ENCODE measurements at places on chromosomes 16 and 17. TPM values are rescaled to one million over a fixed set of nuclear protein-coding genes. Genes with fewer than 3 reads are reported as not detected.

DNA sequence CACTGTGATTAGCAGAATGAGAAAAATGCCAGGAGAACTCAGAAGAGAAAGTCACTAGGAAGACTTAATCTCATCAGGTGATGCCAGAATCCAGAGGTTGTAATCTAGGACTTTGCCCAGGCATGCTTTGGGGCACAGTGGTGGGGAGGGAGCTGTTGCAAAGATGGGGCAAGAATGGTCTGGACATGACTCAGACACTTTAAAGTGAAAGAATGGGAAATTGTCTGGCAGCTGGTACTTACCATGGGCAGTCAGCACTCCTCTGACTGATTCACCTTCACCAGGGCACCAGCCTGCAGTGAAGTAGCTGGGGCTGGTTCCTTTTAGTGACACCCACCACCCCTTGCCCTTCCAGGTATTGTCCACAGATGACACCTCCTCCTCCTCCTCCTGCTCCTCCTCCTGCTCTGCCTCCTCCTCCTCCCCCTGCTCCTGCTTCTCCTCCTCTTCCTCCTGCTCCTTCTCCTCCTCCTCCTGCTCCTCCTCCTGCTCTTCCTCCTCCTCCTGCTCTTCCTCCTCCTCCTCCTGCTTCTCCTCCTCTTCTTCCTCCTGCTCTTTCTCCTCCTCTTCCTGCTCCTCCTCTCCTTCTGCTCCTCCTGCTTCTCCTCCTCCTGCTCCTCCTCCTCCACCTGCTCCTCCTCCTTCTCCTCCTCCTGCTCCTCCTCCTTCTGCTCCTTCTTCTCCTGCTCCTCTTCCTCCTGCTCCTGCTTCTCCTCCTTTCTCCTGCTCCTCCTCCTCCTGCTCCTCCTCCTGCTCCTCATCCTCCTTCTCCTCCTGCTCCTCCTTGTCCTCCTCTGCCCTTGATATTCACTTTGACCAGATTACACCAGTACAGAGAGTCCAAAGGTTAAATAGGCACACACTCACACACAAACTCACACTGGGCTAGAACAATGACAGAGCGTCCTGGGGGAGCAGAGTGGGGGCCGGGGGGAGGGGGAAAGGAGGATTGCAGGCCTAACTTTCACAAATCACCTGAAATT, at the start of gene CHD9NB:
Gene CHD9NB, minus strand, starts transcription at position 379 of the 983 bp plus-strand sequence. CDS start 8,739 bp downstream, outside the sequence.
- no peak for DNase-seq

- DNase-seq = no peak
Observed at GRCh38 chr17:12627781-12628451, 37.8 kb upstream of the MYOCD start.

TLCD2 gene
- 7.0 TPM for total RNA-seq

- DNase-seq = no peak
Observed at GRCh38 chr17:3981455-3981854, 17.2 kb upstream of the ATP2A3 start.

BRICD5 gene
- 8.7 TPM for total RNA-seq

DNA sequence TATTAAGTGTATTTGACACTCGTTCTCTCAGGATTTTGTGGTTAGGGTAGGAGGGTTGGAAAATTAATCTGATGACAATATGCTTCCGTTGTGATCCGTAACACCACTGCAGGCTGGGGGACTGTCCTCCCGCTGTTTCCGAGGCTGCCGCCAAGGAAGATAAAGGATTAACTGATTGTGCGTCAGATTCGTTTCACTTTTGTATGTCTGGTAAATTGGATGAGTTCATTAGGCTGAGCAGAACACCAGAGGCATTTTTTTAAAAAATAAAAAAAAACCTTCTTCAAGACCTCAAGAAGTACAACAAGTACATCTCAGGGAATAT, 486.7 kb upstream of the SALL1 start:
- no peak for DNase-seq

DNA sequence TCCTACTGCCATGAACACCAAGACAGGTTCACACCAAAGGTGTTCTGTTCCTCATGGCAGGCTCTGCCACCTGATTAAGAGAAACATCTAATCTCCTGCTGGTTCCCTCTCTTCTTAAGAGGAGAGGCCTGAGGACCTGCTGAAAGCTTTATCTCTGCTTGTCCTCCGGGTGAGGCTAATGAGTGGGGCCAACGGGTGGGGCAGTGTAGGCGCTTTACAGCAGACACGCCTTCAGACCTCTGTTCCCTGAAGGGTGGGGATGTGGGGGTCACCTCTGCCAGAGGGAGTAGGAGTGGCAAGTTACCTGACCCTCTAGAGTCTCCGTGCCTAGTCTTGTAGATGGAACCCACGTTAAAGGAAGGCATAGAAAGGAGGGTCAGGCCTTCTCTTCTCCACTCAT, 4.2 kb upstream of the MRM1 start:
- no peak for DNase-seq

Data from Panc1 (cell line).